WERI-Rb-1 (cell line): ENCODE measurements at places on chromosomes 12 and 14.
A peak's percentile ranks its signal among the peaks of the same experiment; 100 is the strongest.

- DNase-seq, result no peak
Observed at GRCh38 chr14:22737052-22737451, 29.4 kb upstream of the OXA1L start.

DNA sequence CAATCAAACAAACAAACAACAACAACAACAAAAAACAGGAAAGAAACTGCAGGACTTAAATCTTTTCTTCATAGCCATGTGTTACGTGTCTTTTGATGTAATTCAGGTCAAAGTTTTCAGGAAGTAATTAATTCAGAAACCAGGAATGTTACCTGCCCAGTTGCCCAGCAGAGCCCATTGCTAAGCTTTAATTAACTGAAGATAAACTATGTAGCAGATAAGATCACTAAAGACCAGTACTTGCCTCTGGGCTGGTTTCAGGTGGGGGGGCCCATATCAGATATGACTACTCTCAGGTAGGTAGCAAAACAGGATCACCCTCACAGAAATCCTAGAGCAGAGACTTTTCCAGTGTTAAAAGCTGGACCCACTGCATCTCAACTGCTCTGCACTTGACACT lies 69.2 kb downstream of the LIN7A start:
- DNase-seq, result no peak

GRCh38 chr14:31949709-31950108 lies 127.4 kb upstream of the ARHGAP5 start:
- no peak for DNase-seq

DNA sequence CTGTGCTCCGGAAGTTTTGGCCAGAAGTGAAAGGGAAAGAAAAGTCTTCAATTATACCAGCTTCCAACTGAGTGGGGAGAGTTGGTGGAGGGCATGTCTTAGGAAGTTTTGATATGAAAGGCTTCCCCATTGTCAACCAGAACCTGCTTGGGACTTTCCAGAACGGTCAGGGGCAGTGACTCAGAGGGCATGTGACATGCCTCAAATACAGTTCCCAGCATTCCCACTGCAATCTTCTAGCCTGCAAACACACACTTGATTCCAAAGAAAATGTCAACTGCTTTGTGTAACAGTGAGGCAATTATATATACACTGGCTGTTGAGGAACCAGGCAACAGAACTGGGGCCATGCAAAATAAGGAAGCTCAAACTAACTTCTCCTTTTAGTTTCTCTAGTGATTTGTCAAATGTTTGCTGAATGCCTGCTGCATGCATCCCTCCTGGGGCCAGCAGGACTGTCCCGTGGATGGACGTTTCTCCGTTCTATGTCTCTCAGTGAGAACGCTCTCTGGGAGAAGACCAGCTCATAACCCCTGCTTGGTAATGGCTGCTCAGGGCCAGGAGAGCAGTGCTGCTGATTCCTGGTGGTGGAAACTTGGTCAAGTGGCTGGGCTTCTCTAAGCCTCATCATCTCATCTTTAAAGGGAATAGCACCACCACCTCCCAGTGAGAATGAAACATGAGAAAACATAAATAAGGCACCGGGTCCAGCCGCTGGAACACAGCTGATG lies 18.3 kb downstream of the SLC25A47 start:
- no peak for DNase-seq

DNA sequence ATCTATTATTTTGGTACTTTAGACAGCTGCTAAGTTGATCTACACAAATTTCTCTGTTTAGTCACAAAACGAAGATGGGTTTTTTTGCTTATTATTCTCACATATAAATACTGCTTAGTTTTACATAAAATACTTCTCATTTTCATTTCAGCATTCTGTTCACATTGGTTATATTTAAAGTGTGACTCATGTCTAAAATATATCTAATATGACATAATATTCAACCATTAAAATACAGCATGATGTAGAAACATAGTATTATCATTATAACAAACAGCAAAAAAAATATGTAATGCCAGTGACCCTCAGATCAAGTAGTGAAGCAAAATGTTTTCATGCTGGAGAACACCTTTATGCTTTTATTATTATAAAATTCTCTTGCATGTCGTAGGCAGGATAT lies 63.7 kb downstream of the SH2B3 start:
- no peak for DNase-seq

DNA sequence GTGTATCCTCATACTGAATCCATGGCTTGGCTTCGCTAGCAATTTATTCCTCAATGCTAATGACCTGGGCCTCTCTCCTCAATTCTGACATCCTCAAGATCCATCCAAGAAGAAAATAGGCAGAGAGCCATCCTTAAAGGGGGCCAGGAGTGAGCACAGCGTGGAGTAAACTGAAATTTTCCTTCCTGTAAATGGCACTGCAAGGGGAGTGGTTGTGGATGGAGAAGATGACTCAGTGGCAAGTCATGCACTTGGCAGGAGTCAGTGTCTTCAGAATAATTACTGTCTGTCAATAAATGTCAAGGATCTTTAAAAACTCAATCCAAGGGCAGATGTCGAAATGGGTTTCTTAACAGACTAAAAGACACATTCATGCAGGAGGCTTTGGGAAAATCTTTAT lies 88.0 kb upstream of the TMEM132C start:
- no peak for DNase-seq

GRCh38 chr14:98161356-98161755 lies 1110.6 kb downstream of the BCL11B start:
- DNase-seq, result no peak

GRCh38 chr12:1356285-1356684 lies 238.1 kb downstream of the FBXL14 start:
- no peak for DNase-seq

DNA sequence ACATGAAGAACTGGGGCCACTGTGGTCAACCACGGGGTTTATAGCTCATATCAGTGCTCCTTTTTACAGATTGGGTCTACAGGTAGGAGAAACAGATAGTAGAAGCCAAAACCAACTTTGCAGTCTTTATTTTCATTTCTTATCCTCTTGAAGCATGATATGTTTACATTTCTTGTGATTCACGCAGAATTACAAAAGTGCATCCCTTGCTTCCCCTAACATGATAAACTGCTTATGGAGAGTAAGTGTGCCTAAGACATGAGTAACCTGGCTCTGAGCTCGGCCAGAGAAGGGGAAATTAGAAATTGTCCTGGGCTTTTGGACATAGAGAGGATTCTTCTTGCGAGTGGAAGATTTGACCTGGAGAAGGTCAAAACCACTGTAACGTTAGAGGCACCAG lies 18.4 kb downstream of the PWP1 start:
- DNase-seq, result no peak

DNA sequence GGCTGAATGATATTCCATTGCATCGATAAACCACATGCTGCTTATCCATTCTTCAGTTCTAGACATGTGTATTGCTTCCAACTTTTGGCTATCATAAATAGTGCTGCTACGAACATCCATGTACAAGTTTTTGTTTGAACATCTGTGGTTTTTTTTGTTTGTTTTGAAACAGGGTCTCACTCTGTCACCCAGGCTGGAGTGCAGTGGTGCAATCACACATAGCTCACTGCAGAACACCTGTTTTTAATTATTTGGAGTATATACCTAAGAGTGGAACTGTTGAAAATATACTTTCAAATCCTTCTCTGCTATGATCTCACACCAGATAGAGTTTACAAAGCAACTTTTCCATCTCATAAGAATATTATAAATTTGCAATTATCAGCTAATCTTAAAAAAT lies 124.2 kb downstream of the TTC7B start:
- no peak for DNase-seq

- peak; percentile 60 for DNase-seq
Observed at GRCh38 chr12:109693653-109694600, 19.7 kb upstream of the FAM222A start.

DNA sequence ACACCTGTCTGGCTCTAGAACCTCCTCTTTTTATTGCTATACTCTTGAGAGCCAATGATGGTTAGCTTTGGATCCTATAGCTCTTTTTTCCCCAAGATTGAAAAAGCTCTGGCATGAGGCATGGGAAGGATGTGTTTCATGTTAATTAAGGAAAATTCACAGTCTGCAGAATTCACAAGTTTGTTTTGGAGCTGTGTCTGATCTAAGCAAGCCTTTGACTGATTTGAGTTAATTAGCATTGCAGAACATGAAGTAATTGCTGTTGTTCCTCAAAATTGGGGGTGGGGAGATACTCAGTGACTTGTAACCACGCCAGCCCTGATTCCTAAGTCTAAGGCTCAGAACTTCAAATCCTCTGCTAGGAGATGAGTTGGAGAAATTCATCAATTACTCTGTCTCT lies 205.0 kb downstream of the SUDS3 start:
- DNase-seq, result no peak

- DNase-seq, result peak; percentile 26
Observed at GRCh38 chr14:95901054-95901453, 24.4 kb downstream of the TUNAR start.
